ENCODE measurements at places on chromosomes 12 and 14. TPM values are rescaled to one million over a fixed set of nuclear protein-coding genes. Genes with fewer than 3 reads are reported as not detected.

GRCh38 chr12:78802593-78802992 is 62.0 kb upstream of the SYT1 start:
- no peaks in the 10 kb centered on the region for H3K4me1 ChIP-seq
- H3K27me3 ChIP-seq, result no peaks in the 10 kb centered on the region
- DNase-seq, result no peak
- no peak overlapping the region for H3K4me3 ChIP-seq

DNA sequence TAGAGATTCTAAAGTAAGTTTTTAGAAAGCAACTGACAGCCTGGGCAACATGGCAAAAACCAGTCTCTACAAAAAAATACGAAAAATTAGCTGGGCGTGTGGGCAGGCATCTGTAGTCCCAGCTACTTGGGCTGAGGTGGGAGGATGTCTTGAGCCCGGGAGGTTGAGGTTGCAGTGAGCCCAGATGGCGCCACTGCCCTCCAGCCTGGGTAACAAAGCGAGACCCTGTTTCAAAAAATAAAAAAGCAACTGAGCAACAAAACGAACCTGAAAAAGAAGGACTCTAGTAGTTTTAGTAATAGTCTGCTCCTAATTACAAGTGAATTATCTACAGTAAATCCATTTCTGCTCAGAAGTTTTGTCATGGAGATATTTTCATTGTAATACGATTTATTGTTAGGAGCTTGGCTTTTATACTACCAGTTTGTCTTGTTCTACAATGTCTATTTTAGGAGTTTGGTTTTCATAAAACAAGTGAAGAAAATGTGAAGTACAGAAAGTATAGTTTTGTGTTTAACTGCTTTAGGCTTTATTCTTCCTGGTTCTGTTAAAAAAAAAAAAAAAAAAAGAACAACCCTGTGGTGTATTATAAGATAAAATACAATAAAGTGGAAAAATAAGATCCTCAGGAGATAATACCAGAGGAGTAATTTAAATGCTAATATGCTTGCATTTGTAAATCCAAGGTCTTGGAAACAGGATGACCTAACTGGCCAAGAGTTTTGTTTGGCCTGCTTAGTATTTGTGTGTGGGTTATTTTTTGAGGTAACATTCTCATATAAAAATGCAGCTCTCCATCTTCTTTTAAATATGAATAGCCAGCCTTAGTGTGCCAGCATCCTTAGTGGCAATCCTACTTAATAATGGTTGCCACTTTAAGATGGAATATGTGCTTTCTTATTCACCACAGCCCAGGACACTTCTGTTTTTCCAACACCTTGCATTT is 2.8 kb downstream of the TMX1 start:
- no peak overlapping the region for H3K27ac ChIP-seq
- H3K4me1 ChIP-seq, result peaks cover 20% of the 10 kb centered on the region
- peaks cover 27% of the 10 kb centered on the region for H3K36me3 ChIP-seq
- H3K4me3 ChIP-seq, result no peak overlapping the region
- DNase-seq, result no peak
- H3K27me3 ChIP-seq, result no peaks in the 10 kb centered on the region

GRCh38 chr14:49920935-49921334 is 28.1 kb downstream of the ARF6 start:
- H3K36me3 ChIP-seq, result no peaks in the 10 kb centered on the region
- no peak overlapping the region for H3K27ac ChIP-seq
- no peak for DNase-seq

GRCh38 chr14:70350078-70350477 is 9.4 kb downstream of the COX16 start:
- no peaks in the 10 kb centered on the region for H3K36me3 ChIP-seq
- H3K4me1 ChIP-seq, result no peaks in the 10 kb centered on the region
- no peaks in the 10 kb centered on the region for H3K27me3 ChIP-seq

NINJ2 gene
- 23.4 TPM for total RNA-seq

SYNDIG1L gene
- 2.9 TPM for total RNA-seq

DNA sequence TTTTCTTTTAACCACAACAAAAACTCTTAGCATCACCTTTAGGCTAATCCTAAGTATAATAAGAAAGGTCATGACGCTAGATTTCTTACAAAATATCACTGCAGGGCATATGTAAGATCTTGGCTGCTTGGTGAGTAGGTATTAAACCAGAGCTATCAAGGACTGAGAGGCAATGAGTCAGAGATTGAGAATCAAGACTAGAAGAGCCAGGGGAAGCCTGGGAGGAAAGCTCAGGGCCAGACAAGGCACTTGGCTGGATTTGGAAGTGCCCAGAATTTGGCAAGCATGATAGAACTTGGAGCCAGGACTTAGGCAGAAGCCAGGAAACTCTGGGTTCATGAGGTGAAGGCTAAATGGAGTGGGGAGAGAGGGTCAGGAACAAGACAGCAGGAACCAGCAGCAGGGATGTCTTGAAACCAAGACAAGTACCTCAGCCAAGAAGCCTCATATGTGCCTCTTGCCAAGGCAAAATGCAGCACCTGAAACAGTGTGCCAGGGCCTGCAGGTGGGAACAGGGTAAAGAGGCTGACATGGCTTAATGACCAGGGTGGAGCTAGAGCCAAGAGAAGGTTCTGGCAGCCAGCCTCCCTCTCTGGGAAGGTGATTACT is 49.9 kb downstream of the PTHLH start:
- H3K27ac ChIP-seq, result no peak overlapping the region
- H3K4me1 ChIP-seq, result no peaks in the 10 kb centered on the region
- no peaks in the 10 kb centered on the region for H3K27me3 ChIP-seq
- no peak for DNase-seq

LRCOL1 gene
- total RNA-seq, result 1.8 TPM

DNA sequence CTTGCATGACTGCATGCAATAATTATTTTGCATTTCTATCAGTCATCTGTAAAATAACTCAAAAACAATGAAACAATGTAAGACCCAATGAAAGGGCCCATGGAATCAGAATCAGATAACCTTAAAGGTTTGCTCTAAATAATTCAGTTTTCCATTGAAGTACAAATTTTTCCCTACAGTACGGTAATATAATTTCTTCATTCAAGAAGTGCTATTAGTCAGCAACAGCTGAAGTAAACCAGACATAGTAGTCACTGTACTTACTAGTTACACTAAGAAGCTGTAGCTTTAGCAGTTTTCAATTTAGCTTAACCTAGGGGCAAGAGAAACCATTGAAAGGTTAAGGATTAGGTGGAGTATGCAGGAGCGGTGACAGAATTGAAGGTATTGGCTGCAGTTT is 43.5 kb downstream of the BCAT1 start:
- H3K36me3 ChIP-seq, result no peaks in the 10 kb centered on the region
- no peaks in the 10 kb centered on the region for H3K27me3 ChIP-seq
- DNase-seq, result no peak
- H3K4me3 ChIP-seq, result no peak overlapping the region
- H3K27ac ChIP-seq, result no peak overlapping the region

DNA sequence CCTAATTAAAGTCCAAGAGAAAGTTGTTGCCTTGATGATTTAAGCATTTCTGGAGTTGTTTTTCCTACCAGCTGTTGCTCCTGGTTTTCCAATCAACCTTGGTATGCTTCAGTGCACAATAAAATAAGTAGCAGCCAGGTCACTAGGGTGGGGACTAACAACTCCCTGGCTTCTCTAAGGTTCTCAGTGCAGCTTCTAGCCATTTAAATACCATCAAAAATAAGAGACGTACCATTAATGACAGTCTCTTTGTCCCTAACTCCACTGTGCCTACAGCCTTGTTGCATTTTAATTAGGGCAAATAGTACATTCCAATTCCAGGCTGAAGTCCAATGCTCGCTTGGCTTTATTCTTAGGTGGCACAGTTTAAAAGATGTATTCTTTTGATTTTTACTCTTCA is 11.8 kb downstream of the STON2 start:
- H3K4me3 ChIP-seq, result no peak overlapping the region
- no peaks in the 10 kb centered on the region for H3K27me3 ChIP-seq
- no peak for DNase-seq
- H3K27ac ChIP-seq, result no peak overlapping the region
- H3K36me3 ChIP-seq, result no peaks in the 10 kb centered on the region
- H3K4me1 ChIP-seq, result no peaks in the 10 kb centered on the region

- no peaks in the 10 kb centered on the region for H3K27me3 ChIP-seq
- H3K27ac ChIP-seq, result no peak overlapping the region
- no peak for DNase-seq
- no peaks in the 10 kb centered on the region for H3K4me1 ChIP-seq
- no peak overlapping the region for H3K4me3 ChIP-seq
These were observed 29.3 kb downstream of the NCKAP5L start for GRCh38 chr12:49798934-49799333.

DNA sequence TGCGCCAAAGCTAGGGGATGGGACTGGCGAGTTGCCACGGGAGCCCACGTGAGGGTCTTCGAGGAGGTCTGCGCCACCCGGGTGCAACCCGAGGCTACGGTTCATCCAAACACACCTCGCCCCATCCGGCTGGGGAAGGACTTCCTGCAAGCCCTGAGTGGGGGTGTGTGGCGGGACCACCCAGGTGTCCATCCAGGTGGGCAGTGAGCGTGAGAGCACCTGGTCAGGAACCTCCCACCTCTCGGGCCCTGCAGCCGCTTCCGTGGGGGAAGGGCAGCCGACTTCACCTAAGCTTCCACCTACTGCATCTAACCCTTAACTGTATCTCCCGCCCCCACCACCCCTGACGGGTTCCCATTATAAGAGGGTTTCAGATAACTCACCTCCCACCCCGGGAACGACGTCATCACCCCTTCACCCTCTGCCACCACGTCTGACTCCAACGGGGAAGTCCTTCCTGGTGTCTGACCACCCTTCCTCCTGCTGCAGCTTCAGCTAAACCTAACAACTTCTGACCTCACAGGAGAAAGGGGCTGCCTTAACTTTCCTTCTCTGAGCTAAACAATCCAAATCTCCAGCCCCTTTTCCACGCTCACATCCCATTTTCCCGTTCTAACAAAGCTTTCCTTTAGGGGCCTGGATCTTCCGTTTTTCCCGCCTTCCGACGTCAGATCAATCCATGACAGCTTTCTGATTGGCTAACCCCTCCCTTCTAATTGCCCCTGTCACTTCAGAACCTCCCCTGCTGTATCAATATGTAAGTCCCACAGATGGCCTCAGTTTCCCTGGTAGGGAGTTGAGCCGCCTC is 27.4 kb upstream of the SMUG1 start:
- H3K36me3 ChIP-seq, result no peaks in the 10 kb centered on the region
- H3K27ac ChIP-seq, result no peak overlapping the region
- peak; percentile 67 for DNase-seq
- peaks cover 28% of the 10 kb centered on the region for H3K27me3 ChIP-seq

DNA sequence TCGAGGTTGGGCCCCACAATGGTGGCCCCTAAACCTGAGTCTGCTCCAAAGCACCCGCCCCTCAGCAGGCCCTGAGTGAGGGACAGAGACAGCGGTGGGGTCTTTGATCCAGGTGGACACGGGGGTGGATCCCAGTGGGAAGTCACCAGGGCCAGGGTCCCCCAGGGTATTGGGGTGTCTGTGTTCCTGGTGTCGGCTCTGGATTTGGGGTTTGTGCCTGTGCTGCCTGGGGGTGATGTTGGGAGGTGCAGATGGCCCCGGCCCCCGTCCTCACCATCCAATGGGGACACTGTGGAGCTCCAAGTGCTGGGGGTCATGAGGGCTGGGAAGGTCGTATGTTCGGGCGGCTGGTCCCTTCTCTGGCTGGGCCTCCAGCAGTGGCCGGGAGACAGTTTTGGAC is 354.2 kb downstream of the TMEM121 start:
- no peak overlapping the region for H3K27ac ChIP-seq
- peaks cover 6% of the 10 kb centered on the region for H3K27me3 ChIP-seq
- DNase-seq, result no peak
- H3K4me1 ChIP-seq, result no peaks in the 10 kb centered on the region
- no peak overlapping the region for H3K4me3 ChIP-seq
- H3K36me3 ChIP-seq, result no peaks in the 10 kb centered on the region

SRGAP1 gene
- total RNA-seq, result 11.4 TPM

DNA sequence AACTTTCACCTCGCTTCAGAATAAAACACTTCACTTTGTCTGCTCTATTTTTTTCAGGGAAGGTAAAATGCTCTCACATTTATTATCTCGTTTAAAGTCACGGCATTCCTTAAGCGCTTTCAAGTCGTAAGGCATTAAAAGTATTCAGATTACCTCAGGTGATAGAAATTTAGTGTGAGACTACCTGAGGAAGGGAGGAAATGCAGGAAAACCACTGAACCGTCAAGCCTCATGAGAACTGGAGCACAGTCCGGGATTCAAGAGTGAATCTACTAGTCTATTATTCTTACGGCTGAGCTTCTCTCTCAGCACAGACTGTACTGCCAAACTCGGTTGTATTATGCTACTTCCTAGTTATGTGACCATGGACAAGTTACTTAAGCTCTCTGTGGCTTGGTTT is 8.3 kb upstream of the PPFIBP1 start:
- no peaks in the 10 kb centered on the region for H3K4me1 ChIP-seq
- no peak overlapping the region for H3K4me3 ChIP-seq
- no peak overlapping the region for H3K27ac ChIP-seq
- H3K27me3 ChIP-seq, result no peaks in the 10 kb centered on the region

- H3K27me3 ChIP-seq, result peaks cover 7% of the 10 kb centered on the region
- no peaks in the 10 kb centered on the region for H3K36me3 ChIP-seq
- H3K4me3 ChIP-seq, result no peak overlapping the region
- no peak for DNase-seq
- H3K4me1 ChIP-seq, result no peaks in the 10 kb centered on the region
These were observed 31.5 kb downstream of the MEG3 start for GRCh38 chr14:100857233-100857922.

PDE3A gene
- total RNA-seq, result 8.4 TPM

DNA sequence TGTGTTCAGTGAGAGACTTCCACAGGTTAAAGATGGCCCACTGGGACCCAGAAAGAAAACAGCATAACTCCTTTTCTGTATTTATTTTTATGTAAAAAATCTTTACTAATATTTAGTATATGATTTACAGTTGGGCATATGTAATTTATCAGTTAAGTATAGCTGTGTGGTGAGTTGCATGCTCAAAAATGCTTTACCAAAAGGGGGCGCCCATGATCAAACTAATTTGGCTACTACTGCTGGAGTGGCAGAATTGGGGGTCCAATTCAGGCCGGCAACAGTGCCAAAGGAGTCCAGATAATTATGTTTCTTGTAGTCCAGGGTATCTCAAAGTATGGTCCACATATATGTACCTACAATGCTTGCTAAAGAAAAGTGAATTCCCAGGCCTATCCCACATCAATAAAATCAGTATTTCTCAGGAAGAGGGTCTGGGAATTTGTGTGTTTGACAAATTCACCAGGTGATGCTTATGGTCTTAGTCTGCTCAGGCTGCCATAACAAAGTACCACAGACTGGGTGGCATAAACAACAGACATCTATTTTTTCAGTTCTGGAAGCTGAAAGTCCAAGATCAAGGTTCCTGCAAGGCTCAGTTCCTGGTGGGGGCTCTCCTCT is 152.0 kb downstream of the KTN1 start:
- H3K36me3 ChIP-seq, result no peaks in the 10 kb centered on the region
- DNase-seq, result no peak
- no peak overlapping the region for H3K27ac ChIP-seq
- H3K4me1 ChIP-seq, result no peaks in the 10 kb centered on the region

DNA sequence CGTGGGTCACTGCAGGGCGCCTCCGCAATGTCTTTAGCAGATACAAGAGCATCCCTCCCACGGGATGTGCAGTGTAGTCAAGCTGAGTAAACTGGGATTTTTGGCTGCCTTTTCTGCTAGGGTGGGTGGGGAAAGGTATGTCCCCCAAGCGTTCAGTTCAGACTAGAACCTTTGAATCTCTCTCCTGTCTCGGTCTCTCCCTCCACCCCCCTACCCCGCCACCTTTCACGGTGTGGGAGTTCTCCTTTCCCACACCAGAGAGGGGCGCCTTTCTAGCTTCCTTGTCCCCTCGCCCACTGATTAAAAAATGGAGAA is 525 bp upstream of the FAR2 start:
- peak; percentile 63 for DNase-seq
- H3K36me3 ChIP-seq, result no peaks in the 10 kb centered on the region
- peak overlapping the region; percentile 84 for H3K27ac ChIP-seq
- no peaks in the 10 kb centered on the region for H3K27me3 ChIP-seq
- peaks cover 5% of the 10 kb centered on the region for H3K4me1 ChIP-seq
- H3K4me3 ChIP-seq, result peak overlapping the region; percentile 63

Data from upper lobe of right lung (tissue), 1 donor.